ENCODE measurements at places on chromosomes 16 and 17. TPM values are rescaled to one million over a fixed set of nuclear protein-coding genes. Genes with fewer than 3 reads are reported as not detected.

DNA sequence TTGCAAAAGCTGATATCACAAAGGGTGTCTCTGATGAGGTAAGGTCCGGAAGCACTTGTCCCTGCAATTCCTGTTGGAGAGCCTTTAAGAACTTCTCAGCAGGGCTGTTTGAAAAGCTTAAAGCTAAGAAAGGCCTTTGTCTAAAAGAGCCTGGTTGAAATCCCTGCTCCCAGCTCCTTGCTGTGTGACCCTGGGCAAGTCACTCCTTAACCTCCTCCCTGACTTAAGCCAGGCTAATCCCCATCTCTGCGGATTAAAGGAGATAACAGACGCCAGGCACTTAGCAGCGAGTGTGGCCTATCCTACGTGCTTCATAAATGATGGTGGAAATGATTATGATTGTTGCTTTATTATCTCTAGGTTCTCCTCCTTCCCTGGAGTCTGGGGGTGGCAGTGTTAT, 368.0 kb upstream of the RBFOX1 start:
- no peak for DNase-seq

- DNase-seq: no peak
These were observed 28.8 kb downstream of the CACNA1H start for GRCh38 chr16:1181404-1182315.

- DNase-seq: no peak
These were observed 532.8 kb downstream of the XYLT1 start for GRCh38 chr16:16938009-16938408.

GRCh38 chr17:17971431-17972125, 622 bp downstream of the TOM1L2 start:
- peak; percentile 7 for DNase-seq

DNA sequence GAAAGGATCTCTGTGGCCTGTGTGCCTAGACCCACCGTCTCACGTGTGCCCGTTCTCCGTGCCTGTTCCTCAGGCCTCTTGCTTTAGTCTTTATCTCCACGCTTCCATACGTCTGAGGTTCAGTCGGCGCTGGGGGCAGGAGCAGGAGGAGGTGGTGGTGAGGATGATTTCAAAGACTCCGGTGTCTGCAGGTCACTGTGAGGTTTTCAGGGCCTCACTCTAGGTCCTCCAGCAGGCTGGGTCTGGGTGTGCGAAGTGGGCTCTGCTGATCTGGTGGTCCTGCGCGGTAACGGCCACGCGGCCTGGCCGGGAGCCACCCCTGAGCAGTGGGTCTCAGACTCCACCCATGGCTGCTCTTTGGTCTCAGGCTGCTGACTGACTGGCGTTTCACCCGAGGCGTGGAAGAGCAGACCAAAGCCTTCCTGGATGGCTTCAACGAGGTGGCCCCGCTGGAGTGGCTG, 14.4 kb upstream of the CLEC18A start:
- no peak for DNase-seq

- DNase-seq: no peak
These were observed 20.4 kb downstream of the POLR3E start for GRCh38 chr16:22317625-22318024.

DNA sequence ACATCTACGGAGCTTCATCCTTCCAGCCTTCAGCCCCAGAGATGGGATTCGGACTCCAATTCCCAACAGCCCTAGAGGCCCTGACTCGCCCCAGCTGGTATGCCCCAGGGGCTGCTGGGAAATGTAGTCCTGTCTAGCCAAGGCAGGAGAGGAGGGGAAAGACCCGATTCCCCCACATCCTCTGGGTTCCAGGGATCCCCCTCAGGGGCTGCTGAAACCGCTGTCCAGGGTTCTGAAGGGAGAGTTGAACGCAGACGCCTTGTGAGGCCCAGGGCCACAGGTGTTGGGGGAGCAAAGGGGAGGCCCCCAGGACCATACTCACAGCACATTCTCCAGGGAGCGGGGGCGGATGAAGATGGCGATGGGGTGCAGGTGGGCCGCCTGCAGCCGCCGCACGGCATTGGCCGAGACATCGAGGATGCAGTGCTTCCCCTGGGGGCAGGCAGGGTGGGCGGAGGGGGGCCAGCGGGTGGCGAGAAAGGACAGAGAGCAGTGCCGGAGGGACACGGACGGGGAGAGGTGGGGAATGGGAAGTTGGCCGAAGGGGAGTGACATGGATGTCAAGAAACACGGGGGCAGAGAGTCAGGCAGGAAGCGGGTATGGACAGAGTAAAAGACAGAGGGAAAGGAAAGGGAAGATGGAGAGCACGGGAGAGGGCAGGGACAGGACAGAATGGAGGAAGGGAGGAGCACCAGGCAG, 12.6 kb upstream of the ASGR1 start:
- DNase-seq: no peak

- DNase-seq: no peak
These were observed 156.4 kb downstream of the ZNF18 start for GRCh38 chr17:11840831-11841230.

DNA sequence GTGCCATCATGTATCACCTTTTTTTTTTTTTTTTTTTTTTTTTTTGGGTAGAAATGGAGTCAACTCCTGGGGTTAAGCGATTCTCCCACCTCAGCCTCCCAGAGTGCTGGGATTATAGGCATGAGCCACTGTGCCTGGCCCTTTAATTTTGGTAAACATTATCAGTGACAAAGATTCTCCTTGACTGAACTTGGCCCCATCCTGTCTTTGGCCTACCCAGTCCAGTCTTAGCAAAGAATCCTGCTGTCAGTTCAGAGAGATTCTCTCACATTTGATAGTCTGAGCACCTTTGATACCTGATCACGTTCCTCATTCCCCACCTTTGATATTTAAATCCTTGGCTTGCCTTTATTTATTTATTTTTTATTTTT, 11.5 kb downstream of the RAD51C start:
- no peak for DNase-seq

DNA sequence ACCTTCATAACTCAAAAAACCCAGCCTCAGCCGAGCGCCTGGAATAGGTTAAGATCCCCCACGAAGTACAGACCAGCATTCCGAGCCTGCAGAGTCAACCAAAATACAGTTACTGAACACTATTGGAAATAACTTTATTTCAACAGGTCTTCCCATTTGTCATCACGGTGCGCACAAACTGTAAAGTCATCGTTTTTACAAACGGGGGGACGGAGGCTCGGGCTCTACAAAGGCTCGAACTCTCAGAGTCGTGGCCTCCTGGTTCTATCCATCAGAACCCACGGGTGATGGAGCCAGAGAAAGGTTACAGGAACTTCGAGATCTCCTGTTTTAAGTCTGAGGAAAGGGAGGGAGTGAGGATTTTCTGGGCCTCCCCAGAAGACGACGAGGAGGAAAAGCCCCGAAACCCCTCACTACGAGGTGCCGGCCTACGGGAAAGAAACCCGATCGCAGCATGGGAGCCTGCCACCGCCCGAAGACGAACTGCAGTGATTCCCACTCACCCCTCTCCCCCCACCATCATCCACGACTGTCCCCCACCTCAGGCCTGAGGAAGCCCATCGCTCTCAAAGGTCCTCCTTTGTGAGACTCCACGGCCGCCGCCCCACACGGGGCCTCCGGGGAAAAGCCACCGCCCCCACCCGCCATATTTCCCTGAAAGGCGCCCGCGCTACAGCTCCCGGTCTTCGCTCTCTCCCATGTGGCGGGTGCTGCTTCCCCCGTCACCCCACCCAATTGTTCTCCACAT, 917 bp downstream of the YWHAE start:
- DNase-seq: peak; percentile 20

DNA sequence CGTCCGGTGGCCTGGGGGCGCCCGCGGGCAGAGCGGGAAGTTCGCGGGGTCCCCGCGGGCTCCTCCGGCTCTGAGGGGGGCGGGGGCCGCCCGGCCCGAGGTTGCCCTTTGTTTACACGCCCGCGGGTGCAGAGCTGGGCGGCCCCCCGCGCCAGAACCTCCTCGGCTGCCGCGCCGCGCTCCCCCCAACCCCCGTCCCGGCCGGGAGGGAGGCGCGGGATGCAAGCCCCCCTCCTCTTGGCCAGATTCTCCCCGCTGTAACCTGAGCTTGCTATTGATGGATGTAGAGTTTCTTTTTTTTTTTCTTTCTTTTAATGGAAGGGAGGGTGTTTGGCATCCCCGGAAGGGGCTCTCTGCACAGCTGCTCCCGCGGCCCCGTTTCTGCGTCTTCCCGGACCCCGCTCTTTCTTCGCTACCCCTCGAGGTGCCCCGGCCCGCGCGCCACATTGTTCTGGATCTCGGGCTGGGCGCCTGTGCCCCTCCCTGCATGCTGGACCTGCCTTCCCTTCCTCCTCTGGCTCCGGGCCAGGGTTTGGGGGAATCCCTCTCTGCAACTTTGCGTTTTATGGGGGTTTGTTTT, 646 bp downstream of the CBX2 start:
- no peak for DNase-seq

DNA sequence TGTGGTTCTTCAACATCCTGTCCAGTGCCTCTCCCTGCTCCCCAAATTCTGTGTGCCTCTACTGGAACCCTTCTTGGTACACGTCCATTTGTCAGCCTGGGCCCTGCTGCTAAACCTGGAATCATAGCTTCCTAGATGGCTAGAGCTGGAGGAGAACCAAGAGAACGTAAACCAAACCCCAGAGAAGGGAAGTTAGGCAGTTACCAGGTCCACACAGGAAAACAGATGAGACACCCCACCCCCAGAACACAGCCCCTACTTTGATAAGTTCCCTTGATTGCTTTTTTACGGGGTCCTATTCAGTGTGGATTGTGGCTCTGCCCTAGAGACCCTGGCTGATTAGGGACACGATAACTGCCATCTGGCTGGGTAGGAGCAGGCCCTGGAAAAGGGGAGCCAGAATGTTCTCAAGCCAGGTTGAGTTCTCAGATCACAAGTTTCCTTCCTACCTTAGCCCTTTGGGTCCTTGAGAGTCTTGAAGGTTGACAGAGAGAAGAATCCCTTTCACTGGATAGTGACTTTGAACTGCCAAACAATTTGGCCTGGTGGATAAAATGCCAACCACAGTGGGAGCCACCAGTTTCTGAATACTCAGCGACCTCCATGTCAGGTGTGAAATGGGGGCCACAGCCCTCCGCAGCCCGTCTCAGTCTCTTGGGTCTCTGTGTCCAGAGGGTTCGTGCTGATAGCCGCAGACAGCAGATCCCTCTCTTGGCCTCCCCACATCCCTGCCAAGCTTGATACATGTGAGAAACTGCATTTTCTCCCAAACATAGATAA, 7.9 kb downstream of the TBX4 start:
- no peak for DNase-seq

- no peak for DNase-seq
These were observed 34.5 kb downstream of the PSME3IP1 start for GRCh38 chr16:57151369-57151768.

GRCh38 chr17:51640108-51640622, 379.8 kb downstream of the UTP18 start:
- DNase-seq: no peak

- no peak for DNase-seq
These were observed 54.2 kb downstream of the SREBF1 start for GRCh38 chr17:17782523-17783115.

DNA sequence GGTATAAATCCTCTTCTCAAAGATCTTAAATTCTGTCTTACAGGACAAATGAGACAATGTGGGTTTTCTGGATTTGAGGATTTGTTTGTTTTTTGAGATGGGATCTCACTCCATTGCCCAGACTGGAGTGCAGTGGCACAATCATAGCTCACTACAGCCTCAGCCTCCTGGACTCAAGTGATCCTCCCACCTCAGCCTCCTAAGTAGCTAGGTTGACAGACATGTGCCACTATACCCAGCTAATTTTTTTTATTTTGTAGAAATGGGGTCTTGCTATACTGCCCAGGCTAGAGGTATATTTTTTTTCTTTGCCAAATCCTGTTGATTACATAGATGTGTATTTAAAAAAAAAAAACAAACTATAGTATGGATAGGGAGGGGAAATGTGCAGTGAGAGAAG, 31.8 kb upstream of the SDR42E2 start:
- DNase-seq: no peak

DNA sequence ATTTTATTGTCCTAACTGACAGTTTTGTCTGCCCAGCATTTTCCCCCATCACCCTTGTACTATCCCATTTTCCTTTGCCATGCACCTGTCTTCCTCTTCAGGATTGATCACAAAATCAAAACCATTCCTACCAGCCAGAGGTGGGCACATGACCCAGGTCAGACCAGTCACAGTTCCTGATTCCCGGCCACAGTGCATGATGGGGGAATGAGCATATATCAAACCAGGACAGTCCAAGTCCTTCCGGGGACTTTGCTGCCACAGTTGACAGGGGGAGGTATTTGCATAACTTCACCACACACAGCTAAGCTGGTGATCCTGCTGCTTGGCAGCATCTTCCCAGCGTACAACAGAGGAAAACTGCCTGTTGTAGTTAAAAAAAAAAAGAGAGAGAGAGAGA, 493.9 kb downstream of the WWOX start:
- no peak for DNase-seq

ENPP7 gene
- 0.13 TPM for polyA plus RNA-seq

DNA sequence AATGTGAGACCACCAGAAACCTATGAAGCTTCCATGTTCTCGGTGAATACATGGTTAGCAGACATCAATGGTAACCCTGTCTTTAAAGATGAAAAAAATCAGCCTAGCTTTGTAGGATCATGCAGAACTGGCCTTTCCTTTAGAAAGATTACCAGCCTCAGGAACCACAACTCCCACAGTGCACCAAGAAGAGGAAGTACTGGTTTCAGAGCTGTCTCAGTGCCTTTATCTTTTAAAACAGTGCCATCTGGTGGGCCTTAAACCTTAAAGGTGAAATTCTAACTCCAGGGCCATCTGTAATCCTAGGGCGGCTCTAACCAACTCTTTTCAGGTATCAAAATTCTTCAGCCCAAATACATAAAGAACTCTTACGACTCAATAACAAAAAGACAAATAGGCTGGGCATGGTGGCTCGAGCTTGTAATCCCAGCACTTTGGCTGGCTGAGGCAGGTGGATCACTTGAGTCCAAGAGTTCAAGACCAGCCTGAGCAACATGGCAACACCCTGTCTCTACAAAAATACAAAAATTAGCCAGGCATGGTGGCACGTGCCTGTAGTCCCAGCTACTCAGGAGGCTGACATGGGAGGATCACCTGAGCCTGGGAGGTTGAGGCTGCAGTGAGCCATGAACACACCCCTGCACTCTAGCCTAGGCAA, 5.4 kb downstream of the ATPAF2 start:
- peak; percentile 75 for DNase-seq

GAS2L2 gene
- not detected for polyA plus RNA-seq

DNA sequence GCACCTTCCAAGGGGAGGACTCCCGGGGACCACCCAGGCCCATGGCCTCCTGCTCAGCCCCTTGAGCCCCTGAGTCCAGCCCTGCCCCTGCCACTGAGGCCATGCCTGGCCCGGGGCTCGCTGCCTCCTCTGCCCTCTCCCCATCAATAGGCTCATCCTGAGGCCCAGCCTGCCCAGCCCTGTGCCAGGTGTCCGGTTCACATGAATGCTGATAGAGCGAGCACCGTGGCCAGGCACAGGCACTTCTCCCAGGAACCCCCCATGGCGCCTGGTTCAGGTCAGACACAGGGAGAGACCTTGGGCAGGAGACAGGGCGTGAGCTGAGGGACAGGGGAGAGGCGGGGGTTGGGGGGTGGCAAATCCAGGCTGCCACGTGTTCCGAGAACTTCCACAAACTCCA, 2.8 kb upstream of the PVALEF start:
- DNase-seq: no peak

All from naive B cell (primary cell).